ENCODE measurements at places on chromosomes 1 and 21.

- no peak for DNase-seq
These were observed 96.0 kb downstream of the FOXD2 start for GRCh38 chr1:47533793-47534328.

GRCh38 chr1:995665-996633 is 3.9 kb downstream of the HES4 start:
- DNase-seq, result no peak

DNA sequence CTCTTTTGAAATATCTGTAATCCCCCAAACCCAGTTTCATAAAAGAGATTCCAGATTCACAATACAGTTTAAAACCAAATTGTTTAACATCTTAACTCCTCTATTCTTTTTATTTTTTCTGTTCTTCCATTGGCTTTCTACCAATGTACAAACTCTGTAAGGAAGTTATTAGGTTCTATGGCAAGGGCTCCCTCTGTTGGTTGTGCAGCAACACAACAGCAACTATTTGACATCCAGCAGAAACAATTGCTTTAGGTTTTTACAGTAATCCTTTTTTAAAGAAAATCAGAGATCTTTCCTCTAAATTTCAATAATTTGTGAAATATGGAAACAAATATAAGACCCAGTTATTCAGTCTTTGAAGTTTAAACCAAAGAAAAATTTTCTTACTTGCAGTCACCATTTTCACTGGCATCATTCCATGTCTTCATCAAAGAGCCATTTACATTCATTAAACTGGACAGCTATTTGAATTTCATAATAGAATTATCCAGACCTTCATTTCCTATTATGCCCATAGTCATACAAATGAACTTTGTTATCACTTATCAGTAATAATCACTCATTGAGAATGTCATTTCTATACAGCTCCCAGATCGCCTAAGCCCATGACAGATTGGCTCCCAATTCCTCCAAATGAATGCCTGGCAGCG is 46.5 kb upstream of the RNF11 start:
- DNase-seq, result no peak

GRCh38 chr1:229339520-229339919 is 3.3 kb downstream of the CCSAP start:
- no peak for DNase-seq

Measured in stimulated activated CD4-positive, alpha-beta T cell treated with anti-CD3 and anti-CD28 coated beads, Interleukin-1b, Interleukin-23, amount 100 ng/mL, for 1 hour (primary cell).